Stimulated activated CD4-positive, alpha-beta T cell treated with anti-CD3 and anti-CD28 coated beads, Interleukin-12 subunit alpha, Interleukin-12 subunit beta, amount 100 ng/mL, for 48 hours (primary cell): ENCODE measurements at places on chromosomes 3 and 15.

DNA sequence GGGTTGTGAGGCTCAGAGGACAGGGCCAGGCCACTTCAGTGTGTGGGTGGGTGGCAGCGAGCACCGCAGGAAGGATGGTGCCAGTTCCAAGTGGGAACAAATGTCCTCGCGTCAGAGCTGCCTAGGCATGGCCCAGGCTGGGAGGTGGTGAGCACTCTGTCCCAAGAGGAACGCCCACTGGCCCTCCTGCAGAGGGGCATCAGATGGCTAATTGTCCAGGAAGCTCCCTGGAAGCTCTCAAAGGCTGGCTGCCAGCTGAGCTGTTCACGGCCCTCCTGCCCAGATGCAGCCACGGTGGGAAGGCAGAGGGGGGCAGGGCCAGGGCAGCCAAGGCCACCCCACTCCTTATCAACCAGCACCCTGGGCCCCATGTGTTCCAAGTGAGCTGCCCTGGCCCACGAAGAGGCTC, 55.2 kb downstream of the IQSEC1 start:
- DNase-seq = no peak

DNA sequence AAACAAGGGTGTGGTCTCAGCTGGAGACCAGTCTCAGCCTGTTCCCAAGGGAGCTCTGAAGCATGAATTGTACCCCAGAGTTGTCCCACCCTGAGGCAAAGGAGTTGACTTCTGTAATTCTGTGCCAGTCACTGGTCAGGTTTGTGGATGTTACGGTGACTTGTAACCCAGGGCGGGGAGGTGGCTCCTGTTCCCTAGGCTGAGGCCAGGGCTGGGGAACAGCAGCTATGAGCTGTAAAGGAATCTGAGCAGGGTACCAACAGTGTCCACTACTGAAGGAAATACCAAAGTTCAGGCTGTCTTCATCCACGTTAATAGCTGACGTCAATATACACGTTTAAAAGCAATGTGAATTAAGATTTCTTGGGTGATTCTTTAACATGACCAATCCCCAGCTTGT, 266.2 kb downstream of the ABHD5 start:
- DNase-seq = no peak

GRCh38 chr3:82378392-82378791, 616.9 kb upstream of the GBE1 start:
- DNase-seq = no peak

DNA sequence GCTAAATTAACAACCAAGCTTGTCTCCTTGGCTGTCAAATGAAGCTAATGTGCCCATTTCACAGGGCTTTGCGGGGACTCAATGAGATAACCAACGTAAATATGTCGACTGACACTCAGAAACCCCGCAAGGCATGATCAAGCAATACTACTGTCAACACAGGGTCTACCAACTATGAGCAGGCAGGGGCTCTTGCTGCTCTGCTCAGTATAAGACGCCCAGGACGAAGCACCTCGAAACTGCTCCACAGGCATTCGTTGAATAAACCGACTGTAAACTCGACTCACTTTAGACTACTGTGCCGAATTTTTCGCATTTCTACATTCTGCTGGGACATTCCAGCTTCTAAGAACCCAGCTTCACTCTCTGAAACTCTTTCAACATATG, 55.0 kb downstream of the FEZF2 start:
- DNase-seq = peak; percentile 0

- DNase-seq = no peak
Observed at GRCh38 chr3:133121450-133121849, 83.3 kb downstream of the TMEM108 start.

DNA sequence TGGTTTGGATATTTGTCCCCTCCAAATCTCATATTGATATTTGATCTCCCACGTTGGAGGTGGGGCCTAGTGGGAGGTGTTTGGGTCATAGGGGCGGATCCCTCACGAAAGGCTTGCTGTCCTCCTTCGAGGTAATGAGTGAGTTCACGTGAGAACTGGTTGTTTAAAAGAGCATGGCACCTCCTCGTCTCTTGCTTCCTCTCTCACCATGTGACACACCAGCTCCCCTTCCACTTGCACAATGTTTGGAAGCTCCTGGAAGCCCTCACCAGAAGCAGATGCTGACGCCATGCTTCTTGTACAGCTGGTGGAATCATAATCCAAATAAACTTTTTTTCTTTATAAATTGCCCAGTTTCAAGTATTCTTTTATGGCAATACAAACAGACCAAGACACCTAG, 38.6 kb downstream of the RFTN1 start:
- no peak for DNase-seq

DNA sequence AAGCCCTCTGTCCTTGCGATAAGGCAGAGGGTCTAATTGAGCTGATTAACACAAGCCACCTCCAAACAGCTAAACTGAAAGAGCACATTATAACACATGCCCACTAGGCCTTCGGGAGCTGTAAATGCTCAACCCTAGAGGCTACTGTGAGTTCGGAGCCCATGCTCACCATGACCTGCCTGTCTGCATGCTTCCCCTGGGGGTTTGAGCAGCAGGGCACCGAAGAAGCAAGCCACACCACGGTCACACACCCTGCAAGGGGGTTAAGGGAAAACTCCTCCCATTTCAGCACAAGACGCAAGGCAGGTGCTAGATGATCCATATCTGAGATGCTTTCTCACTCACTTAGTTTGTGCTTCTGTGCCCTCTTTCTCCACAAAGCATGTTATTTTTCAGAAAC, 435.9 kb upstream of the CADM2 start:
- DNase-seq = no peak

DNA sequence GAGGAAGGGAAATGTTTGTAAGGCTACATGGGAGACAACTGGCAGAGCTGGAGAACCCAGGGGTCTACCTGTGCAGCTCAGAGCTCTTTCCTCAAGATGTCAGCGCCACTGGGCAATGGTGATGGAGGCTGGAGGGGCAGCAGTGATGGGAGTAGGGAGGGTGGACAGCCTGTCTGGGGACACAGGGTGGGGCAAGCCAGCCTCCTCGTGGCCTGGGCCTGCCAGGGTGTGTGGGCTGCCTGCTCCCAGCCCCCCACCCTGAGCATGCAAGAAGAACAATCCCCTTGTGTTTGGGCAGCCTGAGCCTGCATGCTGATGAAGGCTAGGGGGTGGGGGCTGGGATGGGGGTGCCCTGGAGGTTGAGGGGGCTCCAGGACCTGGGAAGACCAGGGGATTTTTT, 1.2 kb downstream of the PCBP4 start:
- no peak for DNase-seq

DNA sequence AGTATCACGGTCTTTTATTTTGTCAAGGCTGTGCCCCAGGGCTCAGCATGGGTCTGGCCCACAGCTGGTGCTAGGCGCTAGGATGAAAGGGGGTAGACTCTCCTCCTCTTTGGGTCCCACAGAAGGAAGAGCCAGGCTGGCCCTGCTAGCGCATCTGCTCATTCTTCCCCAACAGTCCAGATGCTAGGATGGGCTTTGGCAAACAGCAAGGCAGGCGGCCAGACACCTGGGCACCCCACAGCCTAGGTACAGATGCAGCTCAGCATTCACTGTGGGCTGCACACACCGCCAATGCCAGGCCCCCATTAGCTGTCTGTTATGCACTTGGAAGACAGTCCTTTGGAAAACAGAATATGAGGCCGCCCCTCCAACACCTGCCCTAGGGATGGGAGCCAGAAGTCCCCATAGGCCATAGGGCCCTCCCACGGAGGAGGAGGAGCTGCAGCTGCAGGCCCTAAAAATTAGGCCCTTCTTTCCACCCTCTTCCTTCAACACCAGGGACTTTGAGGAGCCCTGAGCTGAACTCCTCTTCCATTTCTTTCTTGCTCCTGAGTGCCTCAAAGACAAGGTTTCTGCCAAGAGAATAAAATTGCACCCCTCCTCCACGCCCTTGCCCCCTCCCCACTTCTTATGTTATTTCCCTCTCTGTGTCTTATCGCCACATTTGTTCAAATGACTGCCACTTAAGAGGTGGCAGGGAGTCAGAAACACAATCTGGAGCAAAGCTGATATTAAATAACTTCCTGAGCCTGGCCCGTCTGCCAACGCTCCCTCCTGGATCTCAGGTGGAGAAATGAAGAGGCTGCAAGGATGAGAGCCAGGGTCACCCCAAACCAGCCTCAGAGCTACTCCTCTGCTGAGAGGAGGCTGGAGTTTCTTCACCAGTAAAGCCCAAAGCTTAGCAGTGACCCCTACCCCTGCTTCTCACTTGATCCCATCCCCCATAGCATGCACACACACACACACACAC, 13.7 kb downstream of the NTRK3 start:
- no peak for DNase-seq

DNA sequence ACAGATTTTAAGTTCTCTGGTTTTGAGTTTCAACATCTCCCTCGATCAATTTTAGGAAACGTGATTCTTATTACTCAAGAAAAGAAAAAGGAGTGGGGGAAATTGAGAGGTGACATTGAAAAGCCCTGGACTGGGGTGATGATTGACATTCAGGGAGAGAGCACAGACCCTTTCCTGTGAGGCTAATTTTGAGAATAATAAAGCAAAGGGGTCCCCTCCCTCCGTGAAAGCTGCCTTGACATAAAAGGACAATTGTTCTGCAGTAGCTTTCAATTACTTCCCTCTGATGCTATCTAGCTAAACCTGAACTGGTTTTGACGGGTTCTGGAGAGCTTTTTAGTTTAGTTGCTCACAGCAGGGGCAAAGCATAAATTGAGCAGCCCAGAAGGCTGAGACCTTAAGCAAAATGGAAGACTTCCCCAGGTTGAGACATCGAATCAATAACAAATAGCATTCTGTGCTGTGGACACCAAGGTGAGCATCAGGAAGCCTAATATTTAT, 14.4 kb upstream of the CMTM8 start:
- no peak for DNase-seq

DNA sequence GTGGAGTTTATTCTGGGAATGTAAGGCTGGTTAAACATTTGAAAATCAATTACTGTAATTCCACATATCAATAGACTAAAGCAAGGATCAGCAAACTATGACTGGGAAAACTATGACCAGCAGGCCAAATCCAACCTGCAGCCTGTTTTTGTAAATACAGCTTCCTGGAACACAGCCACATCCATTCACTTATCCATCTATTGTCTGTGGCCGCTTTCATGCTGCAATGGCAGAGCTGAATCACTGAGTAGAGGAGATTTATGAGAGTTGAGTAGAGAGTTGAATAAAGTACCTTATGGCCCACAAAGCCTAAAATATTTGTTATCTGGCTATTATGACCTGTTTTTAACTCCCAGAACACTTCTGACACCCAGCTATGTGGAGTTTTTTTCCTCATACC, 12.2 kb downstream of the MYLK start:
- no peak for DNase-seq

GRCh38 chr15:78931439-78932257, 13.2 kb downstream of the CTSH start:
- no peak for DNase-seq

DNA sequence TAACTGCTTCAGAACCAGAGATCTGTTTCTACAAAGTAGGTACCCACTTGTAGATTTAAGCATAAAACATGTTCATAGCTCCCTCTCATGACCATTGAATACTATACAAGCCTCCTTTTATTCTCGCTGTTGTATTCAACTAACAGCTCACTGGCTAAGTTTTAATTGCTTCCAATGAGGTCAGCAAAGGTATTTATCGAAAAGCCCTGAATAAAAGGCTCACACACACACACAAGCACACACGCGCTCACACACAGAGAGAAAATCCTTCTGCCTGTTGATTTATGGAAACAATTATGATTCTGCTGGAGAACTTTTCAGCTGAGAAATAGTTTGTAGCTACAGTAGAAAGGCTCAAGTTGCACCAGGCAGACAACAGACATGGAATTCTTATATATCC, at the start of gene FGF7:
TSS of gene FGF7 (plus strand) at position 222 of the 400 bp plus-strand sequence. CDS start 1,056 bp downstream, outside the sequence.
- no peak for DNase-seq

- no peak for DNase-seq
Observed at GRCh38 chr3:67610458-67610857, 44.0 kb downstream of the SUCLG2 start.

DNA sequence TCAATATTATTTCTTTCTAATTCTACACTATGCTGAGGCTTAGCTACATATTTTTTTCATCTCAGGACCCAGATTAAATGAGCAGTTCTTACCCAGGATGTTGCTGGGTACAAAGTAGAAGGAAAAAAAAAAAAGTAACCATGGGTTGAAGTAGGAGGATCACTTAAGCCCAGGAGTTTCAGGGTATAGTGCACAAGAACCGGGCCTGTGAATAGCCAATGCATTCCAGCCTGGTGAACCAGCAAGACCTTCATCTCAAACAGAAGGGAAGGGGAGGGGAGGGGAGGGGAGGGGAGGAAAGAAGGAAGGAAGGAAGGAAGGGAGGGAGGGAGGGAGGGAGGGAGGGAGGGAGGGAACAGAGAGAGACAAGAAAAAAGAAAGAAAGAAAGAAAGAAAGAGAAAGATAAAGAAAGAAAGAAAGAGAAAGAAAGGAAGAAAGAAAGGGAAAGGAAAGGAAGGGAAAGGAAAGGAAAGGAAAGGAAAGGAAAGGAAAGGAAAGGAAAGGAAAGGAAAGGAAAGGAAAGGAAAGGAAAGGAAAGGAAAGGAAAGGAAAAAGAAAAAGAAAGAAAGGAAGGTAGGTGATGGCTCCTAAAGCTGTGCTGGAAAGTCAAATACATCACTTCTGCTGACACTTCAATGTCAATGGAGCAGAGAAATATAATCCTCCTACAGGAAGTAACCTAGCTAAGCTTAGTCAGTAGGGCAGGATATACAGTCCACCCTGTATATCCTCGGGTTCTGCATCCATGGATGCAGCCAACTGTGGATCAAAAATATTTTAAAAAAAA, 206.8 kb upstream of the TGFBR2 start:
- DNase-seq = no peak

DNA sequence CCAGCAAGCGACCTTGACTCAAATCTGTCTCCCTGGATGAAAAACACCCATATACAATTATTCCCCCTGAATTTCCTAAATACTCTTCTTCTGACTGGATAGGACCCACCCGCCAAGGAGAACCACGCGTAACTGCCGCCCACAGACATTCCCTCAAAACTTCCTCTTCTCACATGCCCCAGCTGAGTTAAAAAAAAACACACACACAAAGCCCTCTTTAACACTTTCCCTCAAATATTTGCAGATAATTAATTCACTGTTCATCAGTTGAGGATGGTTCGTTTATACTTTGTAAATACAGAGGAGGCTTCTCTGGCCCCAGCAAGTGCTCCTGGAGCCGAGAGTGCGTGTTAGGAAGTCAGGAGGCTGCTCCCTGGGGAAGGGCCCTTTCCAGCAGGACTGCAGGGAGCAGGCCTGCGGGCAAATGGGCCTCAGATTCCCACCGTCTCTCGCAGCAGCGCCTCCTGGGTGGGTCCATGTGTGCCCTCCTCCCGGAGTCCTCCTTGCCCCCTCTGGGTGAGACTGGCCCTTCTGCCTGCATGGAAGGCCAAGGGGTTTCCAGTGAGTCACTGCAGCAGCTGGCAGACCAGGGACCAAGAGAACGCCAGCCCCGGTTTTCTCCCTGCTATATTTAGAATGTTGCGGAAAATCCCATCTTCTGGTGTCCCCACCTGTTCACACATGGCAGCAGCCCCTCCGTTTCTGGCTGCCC, 46.8 kb downstream of the MGLL start:
- DNase-seq = no peak

DNA sequence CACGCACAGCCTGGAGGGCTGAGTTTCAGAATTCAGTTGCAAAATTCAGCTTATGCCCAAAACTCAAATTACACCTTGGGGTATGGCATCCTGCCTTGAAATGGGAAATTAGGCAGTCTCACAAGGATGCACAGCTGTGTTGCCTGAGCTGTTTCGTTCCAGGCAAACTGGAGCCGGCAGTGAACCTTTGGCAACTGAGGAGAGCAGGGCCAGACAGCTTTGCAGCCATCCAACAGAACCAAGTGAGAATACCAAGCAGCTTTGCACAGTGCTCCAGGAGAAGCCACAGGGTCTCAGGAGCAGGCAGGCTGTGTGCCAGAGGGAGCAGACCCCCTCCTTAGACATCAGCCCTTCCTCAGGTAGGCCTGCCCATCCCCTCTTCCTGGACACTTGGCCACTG, 32.5 kb upstream of the BFSP2 start:
- no peak for DNase-seq

GRCh38 chr3:64354956-64355355, 129.7 kb upstream of the PRICKLE2 start:
- no peak for DNase-seq
